ENCODE measurements at places on chromosomes 4 and X. TPM values are rescaled to one million over a fixed set of nuclear protein-coding genes. Genes with fewer than 3 reads are reported as not detected.

PNMA6A gene
- 3.4 TPM for polyA plus RNA-seq

GRCh38 chr4:79748835-79749234, 324.2 kb downstream of the ANTXR2 start:
- no peak for DNase-seq

GALNTL6 gene
- not detected for polyA plus RNA-seq

DNA sequence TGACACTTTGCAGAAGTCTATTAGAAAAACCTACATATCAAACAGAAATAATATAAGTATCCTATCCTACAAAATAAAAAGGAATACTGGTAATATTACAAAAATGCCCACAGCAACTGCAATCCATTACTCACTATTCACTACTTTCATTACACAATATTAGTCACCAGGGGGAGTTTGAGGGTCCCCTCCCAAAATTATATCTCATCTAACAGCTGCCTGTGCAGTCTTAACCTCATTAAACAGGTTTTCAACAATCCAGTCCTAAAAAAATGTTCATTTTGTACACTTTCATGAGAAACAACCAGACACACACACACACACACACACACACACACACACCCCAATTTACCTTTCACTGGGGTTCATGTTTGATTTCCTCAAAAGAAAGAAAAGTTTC, 2.9 kb downstream of the CLOCK start:
- DNase-seq = no peak

DNA sequence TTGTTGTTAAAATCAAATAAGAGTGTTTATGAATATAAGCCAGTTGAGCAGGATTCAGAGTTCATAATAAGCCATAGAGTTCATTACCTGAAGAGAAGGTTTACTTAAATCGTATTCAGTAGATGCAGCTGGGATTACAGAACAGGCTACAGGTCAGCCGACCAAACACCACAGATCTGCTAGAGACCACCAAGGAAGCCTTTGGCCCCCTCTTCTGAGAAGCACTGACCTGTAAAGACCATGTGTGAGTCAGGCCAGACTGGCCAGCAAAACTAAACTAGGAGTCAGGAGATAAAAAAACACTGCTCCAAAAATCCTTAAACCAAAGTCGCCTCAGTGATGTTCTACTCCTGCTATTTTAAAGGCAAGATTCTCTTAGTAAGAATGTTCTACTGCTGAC, 1125.5 kb downstream of the FAT4 start:
- no peak for DNase-seq

GRCh38 chrX:71533516-71533850, 579 bp downstream of the OGT start:
- DNase-seq = no peak

- no peak for DNase-seq
Observed at GRCh38 chr4:20881658-20882057, 181.4 kb downstream of the PACRGL start.

DNA sequence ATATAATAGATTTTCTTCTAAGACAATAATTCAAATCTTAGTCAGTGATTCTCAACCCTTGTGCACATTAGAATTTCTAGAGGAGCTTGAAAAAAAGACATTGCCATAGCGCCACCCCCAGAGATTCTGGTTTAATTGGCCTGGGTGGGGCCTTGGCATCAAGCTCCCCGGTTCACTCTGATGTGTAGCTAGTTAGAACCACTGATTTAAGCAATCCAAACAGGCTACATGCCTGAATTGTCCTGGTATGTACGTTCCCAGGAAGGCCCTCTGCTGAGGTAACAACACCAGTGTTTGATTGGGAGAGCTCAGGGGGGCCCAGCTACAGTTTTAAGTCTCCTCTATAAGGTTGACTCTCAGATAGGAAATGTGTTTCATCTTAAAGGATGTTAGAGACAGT, 1.3 kb upstream of the ATP10D start:
- DNase-seq = no peak

H2BW1 gene
- polyA plus RNA-seq = not detected

MTNR1A gene
- not detected for polyA plus RNA-seq

DNA sequence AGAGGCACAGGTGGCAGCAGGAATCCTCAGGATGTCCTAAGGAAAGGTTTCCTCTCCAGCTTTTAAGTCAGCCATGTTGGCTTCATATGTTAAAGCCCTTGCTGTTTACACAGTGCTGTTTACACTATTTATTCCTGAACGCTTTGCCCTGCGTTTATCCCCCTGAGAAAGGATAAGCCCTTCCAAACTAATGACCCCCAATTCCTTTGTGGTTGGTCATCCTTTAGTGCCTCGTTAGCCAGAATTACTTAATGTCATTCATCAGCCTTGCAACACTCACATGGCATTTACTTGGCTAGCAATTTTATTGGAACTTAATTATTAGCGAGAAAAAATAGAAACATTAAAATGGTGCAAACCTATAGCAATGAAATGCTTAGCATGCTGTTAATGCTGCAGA, 23.8 kb downstream of the VCX2 start:
- no peak for DNase-seq

- no peak for DNase-seq
Observed at GRCh38 chr4:57719456-57719855, 609.3 kb upstream of the IGFBP7 start.

GRCh38 chrX:22699581-22700091, 300.1 kb upstream of the DDX53 start:
- DNase-seq = no peak

DNA sequence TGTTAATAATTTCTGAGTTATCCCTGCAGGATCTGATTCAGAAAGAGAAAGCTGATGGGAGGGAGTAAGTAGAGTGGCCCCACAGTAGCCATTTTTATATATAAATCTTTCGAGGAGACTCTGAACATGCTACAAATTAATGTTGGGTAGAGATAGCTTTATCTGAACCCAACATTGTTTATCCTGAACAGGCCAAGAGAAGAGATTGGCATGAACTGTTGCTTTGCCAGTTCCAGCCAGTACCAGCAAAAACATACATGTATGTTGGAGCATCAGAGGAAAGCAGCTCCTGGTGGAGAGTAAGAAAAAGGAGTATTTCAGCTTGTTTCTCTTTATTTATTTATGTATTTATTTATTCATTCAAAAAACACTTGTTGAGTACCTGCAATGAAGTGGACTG, 1.6 kb downstream of the MAOA start:
- no peak for DNase-seq

- DNase-seq = no peak
Observed at GRCh38 chrX:11261260-11261659, 32.0 kb upstream of the AMELX start.

SPATA4 gene
- 0.35 TPM for polyA plus RNA-seq

DNA sequence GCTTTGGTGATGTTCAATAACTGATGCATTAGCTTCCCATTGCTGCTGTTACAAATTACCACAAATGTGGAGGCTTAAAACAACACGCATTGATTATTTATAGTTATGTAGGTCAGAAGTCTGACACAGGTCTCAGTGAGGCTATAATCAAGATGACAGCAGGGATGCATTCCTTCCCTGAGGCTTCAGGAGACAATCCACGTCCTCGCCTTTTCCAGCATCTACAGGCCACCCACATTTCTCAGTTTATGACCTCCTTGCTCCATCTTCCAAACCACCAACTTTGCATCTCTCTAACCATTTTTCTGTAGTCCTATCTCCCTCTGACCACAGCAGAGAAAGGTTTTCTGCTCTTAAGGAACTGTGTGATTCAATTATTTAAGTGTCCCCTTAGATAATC, 92.5 kb downstream of the GASK1B start:
- no peak for DNase-seq

STARD8 gene
- 4.2 TPM for polyA plus RNA-seq
